ENCODE measurements at places on chromosomes 13 and 19.

DNA sequence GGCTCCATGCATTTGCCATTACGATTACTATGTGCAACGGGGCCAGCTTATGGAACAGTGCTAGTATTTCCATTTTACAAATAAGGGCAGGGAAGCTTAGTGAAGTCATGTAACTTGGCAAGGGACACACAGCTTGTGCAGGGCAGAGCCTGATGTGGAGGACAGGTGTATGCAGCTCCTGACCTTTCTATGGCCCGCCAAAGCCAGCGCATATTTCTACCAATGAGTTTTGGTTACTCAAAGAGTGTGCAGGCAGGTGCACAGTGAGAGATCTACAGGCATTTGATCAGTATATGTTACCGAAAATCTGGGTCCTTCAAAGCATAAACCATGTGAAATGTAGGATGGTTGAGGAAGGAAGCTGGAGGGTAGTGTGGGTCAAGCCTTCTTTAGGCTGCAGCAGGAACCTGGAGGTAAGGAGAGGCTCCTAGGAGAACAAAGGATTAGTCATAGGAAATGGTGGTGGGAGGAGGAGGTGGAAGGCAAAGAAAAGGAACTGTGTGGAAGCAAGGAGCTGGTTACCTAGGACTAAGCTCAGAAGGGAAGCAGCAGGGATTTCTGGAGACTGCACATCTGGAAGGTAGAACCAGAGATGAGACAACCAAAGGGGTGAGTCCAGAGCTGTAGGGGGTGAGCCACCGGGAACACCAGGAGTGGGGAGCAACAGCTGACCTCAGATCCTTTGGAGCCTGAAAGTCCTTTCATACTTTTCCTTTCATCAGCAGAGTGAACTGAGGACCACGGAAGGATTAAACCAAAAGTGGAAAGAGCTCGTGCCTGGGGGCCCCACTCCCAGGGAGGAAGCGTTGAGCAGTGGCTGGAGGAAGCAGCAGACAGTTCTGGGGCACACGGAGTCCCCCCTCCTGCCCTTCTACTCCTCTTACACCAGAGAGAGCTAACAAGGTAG, 4.2 kb upstream of the PDX1 start:
- DNase-seq: no peak

DNA sequence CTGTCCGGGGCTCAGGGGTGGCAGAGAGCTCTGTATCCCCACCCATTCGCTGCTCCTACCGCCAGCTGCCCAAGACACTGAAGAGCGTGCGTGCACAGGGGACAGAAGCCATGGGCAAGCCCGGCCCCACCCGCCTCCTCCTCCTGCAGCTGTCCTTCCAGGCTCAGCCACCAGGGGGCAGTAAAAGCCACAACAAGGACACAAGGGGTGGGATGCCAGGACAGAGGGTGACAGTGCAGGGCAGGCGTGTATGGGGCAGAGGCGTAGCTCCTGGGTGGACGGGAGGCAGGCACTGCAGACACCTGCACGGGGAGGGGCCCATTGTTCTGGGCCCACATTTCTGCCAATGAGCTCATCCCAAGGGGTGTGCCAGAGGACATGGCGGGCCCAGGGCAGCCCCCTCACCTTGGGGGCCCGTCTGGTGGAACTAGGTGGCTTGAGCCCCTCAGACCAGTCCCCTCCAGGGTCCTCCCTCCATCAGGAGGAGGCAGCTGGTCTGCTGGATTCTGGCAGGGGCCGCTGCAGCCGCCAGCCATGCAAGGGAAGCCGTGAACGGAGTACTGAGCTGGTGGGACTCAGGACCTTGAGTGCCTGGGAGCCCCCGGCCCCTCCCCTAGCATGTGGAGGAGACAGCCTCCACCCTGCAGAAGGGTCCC, 61.2 kb downstream of the MLLT1 start:
- DNase-seq: peak; percentile 67

GRCh38 chr13:31433207-31433606, 233.4 kb downstream of the B3GLCT start:
- DNase-seq: peak; percentile 32

DNA sequence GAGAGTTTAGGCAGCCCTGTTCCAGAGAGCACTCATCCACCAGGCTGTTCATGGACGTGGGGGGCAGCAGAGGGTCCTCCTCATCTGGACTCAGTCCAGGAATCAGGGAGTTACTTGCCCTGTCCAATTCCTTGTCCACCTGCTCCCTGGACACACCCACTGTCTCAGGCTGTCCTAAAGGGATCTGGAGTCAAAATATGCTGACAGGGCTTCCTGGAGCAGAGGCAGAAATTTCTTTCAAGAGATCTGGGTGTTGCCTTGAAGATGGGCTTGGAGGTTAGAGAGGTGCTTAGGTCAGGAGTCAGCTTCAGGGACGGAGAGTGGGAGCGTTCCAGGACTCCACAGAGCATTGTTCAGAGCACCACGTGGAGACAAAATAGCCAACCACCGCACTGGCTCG, 65.8 kb upstream of the SHISA2 start:
- no peak for DNase-seq

GRCh38 chr19:19410553-19411550, 5.4 kb downstream of the GATAD2A start:
- DNase-seq: no peak

DNA sequence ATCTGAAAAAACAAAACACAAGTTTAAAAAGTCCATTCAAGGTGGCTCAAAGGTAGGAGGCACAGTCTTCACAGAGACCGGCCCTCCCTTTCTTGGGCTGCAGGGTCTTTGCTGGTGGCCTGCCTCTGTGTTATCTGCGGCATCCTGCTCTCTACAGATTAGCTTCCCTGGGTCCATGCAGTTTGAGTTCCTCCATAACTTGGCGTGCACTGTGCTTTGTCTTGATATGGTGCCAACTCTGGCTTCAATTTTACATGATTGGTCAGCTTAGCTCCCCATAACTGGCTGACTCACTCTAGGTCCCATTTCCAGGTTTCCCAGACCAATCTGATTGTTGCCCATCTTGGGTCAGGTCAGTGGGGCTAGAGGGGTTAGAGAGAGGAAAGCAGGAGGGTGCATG, 41.8 kb downstream of the TPT1 start:
- no peak for DNase-seq

DNA sequence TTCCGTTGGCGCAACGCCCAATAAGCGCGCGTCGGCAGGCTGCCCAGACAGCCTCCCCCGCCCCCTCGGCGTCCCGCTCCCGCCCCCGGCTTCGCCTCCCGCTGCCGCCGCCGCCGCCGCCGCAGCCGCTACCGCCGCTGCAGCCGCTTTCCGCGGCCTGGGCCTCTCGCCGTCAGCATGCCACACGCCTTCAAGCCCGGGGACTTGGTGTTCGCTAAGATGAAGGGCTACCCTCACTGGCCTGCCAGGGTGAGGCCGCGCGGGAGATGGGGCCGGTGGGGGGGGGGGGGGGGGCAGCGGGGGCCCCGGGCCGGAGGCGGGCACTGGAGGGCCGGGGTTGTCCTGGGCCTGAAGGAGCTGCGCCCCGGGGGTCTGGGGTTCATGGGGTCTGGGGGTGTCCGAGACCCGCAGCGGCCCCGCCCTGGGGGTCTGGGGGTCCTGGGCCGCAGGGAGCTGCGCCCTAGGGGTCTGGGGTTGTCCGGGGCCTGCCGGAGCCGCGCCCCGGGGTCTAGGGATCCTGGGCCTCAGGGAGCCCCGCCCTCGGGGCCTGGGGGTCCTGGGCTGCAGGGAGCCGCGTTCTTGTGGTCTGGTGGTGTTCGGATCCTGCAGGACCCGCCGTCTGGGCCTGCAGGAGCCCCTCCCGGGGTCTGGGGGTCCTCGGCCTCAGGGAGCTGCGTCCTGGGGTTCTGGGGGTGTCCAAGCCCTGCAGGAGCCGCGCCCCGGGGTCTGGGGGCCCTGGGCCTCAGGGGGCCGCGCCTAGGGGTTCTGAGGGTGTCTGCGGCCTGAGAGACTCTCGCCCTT, at the start of gene HDGFL2:
Gene HDGFL2 (plus strand): TSS at position 124 of the 801 bp plus-strand sequence. CDS start 54 bp downstream, at position 178.
- DNase-seq: no peak

DNA sequence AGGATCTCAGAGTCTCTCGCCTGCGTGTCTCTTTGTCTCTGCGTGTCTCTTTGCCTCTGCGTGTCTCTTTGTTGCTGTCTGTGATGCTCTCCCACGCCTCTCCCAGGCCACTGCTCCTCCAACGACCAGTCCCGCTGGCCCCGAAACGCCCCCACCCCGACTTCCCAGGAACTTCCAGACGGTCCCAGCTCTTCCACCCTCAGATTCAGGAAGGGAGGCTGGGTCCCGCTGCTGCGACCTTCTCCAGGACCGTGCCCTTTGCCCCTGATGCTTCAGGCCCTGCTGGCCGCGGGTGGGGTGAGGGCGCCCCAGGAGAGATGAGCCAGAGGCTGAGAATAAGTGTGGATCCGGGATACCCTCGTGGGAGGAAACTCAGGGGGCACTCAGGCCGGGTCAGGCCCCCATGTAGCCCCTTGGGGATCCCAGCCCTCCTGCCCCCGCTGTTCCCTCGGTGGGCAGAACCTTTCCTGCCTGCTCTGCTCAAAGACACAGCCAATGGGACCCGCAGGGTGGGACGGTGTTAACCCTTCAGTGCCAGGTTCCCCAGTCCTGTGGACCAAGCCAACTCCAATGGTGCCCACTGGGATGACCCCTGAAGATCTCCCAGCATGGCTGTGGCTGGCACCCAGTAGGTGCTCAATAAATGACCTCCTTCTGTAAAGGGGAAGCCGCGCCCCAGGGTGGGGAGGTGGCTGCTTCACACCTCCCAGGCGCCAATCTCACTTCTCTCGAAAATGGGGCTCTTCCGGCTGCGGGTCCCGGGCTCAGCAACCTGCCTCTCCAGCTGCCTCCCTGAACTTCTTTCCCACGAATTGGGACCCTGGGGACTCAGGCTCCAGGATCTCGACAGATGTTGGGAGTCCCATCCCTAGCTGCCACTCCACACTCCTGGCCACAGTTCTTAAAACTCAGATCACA, 1.5 kb upstream of the S1PR5 start:
- DNase-seq: no peak

DNA sequence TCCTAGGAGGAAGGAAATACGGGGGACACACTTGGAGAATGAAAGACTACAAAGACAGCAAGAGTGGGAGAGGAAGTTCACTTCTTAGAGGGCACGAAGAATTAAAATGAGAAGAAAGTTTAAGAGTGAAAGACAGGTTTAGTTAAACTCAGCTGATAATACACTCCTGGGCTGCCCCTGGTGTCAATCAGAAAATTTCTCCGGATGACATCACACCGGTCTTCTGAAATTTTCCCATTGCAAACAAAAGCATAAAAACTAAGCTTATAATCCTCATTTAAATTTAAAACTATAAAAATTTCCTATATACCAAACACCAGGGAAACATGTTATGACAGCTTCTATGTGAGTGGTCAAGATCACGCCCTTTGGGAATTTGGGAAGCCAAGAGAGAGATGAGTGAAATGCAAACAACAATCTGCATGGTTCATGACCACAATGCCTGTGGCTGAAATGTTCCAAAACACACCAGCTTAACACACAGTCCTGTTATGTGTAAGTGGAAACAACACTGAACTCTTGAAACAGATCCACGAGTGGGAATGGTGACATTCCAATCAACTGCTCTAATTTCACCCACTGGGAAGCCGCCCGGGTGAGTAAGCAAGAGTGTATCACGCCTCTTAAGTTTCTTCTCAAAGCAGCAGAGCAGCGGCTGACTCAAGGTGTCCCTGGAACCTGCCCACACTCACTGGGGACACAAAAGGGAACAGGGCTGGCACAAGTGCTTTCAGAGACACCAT, 49.0 kb downstream of the BRD4 start:
- DNase-seq: no peak

GRCh38 chr13:28045861-28046260, 54.5 kb downstream of the FLT3 start:
- no peak for DNase-seq

DNA sequence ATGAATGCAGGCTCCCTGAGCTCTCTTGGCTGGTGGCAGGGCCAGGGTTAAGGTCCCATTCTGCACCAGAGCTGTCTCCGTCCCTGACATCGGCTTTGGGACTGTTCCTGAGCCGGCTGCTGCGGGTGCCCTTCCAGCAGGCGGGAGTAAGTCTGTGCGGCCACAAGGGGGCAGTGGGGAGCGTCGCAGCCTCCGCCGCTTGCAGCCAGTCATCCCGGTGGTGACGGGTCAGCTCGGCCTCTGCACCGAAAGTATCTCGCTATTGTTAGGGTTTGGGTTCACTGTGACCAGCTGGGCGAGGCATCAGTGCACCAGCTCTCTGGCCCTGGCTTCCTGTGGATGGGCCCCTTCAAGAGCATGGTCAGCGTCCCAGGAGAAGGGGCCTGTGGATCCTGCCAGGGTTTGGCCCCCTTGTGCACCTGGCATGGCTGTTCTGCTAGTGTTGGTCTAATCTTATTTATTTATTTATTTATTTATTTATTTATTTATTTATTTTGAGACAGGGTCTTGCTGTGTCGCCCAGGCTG, 15.1 kb downstream of the NDUFB7 start:
- DNase-seq: no peak

DNA sequence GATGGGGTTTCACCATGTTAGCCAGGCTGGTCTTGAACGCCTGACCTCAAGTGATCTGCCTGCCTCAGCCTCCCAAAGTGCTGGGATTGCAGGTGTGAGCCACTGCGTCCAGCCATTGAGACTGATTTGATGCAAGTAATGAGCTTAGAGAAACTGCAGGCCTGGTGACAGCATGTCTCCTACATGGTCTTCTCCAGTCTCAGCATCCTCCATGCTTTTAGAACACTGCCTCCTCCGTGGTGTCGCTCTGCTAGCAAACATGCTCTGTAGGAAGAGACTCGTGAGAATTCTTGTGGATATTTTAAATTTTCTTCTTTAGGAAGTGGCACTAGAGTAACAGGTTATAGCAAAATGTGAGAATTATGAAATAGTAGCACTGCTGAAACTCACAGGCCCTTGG, 37.1 kb downstream of the TPT1 start:
- DNase-seq: no peak

- no peak for DNase-seq
These were observed 105.5 kb downstream of the TEX26 start for GRCh38 chr13:31037874-31038500.

GRCh38 chr13:39317291-39317690, 279.0 kb downstream of the NHLRC3 start:
- DNase-seq: no peak

Data from HFF-Myc (cell line).